ENCODE measurements at places on chromosomes 3 and 15.

DNA sequence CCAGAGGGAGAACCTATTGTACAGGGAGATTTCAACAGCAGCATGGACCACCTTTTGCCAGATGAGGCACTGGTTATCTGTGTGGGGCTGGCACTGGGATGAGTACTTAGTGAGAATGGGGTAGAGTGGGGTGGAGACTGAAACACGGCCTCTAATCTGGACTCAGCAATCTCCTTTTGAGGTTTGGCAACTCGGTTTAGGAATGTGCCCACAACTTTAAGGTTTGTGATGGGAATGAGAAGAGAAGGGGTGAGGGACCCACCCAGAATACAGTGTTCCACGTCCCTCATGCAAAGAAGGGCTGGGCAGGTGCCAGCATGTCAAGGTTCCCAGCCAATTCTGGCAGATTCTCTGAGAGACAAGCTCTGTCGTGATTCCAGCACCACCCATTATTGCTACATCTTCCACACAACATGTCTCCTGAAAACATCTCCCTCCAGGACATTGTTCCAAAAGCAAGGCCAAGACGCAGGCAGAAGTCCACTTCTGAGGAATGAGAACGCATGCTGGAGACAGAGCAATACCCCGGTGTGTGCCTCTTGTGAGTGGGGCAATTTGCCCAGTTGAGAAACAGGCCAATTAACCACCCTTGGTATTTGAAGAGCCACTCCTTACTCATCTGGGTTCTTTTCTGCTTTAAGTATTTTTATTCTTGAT, 37.5 kb upstream of the CCR4 start:
- no peak for DNase-seq

- DNase-seq, result peak; percentile 60
Measured at GRCh38 chr3:71962561-71963240, 177.8 kb upstream of the PROK2 start.

GRCh38 chr3:99970198-99970597, 144.1 kb downstream of the FILIP1L start:
- DNase-seq, result no peak

DNA sequence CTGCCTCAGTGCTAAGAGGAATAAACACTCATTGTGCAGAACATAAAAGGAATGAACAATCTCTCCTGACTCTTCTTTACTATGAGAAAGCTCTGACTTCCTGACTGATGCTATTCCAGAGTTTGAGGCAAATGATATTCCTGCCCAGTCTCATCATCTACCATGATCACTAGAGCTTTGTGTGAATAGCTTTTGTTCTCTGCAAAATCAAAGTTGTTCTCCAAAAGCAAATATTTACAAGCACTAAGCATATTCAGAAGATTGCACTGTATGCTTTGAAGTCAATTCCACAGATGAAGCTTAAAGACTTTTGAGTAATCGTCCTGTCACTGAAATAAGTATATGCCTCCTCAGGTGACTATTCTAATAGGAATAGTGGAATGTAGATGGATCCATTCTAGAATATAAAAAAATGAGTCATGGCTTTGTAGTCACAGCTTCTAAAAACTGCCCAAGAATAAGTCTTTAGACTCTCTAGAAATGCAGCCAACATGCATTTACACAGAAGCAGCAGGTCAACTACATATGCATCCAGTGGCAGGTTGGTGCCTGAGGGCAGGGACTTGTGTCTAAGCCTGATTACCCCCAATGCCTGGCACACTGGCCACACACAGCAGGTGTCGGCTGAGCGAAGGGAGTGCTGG, 34.6 kb downstream of the TNFAIP8L3 start:
- DNase-seq, result no peak

- DNase-seq, result peak; percentile 58
Measured at GRCh38 chr3:121995161-121996137, 26.6 kb downstream of the ILDR1 start.
